CD4-positive, alpha-beta T cell treated with Interleukin-10 for 1 hour (primary cell): ENCODE measurements at places on chromosomes 16 and 17.

DNA sequence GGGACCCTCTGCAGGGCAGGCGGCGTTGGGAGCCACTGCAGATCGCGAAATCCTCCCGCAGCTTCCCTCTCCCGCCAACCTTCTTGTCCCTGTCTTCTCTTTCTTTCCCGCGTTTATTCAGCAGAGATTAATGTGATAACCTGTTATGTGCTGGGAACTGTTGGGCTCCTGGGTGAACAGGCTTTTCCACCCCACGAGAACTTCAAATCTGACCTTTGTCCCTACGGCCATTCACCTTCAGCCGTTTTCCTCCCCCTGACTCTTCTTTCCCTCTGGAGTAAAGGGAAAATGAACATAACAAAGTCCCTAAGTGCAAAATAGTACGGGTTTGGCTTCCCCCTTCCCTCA, 15.2 kb upstream of the KPNA2 start:
- DNase-seq: no peak

DNA sequence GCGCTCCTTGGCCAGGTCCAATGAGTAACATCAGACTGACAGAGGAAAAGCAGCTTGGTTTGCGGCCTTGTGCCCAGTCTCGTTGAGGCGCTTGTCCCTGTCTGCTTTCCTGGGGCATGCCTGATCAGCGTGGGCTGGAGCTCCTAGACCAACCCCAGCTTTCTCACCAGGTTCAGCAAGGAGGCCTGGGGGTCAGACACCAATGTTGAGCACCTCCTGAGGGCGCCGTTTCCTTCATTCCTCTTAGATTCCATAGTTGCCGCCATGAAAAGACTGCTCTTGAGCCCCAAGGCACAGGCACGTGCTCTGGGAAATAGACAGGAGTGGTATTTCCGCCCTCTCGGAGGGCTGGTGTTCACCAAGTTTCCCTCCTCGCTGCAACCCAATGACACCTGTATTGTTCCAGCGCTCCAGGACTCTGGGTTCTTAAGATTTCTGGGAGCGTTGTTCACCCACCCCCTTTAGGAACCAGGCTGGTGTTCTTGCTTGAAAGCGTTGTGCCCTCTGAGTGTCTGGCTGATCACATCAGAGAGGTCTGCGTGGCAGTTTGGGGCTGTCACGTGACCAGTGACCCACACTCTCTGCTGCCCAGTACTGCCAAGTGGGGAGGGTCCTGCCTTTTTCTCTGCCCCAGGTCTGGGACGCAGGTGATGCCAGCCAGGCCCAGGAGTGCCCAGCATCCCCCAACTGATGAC, 18.0 kb downstream of the KCTD2 start:
- no peak for DNase-seq

- no peak for DNase-seq
These were observed 96.4 kb downstream of the C16orf78 start for GRCh38 chr16:49469930-49470451.

DNA sequence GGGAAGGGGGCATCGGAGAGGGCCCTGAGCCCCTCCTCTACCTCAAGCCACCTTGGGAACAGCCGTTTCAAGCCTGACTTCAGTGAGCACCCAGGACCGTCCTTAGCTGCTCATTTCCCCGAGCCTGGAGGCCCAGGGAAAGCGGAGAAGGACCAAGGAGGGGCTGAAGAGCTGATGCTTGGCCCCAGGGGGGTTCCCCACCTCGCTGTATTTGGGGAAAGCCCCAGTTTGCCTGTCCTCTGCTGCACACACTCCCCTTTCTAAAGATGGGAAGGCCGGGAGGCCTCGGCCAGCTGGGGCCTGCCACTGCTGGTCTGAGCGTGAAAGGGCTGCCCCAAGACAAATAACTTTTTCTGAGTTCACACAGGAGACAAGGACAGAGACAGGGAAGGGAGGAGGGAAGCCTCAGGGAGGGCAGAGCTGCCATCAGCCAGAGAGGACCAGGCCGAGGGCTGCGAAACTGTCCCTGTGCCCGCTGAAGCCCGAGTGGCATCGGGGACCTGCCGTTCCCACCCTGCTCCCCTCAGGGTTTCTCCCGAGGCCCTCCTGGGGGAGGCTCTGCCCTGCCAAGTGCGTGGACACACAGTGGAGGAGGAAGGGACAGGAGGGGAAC, 11.6 kb downstream of the ZACN start:
- no peak for DNase-seq

GRCh38 chr17:75087558-75088453, at the start of gene SLC16A5:
Gene SLC16A5, plus strand, starts transcription at chr17:75087954. Its CDS starts 5,683 bp downstream, at chr17:75093637.
- peak; percentile 49 for DNase-seq

- DNase-seq: no peak
These were observed 222.2 kb upstream of the CPHXL start for GRCh38 chr16:75948441-75948840.

GRCh38 chr16:88754912-88755744, 29.9 kb downstream of the PIEZO1 start:
- peak; percentile 30 for DNase-seq

DNA sequence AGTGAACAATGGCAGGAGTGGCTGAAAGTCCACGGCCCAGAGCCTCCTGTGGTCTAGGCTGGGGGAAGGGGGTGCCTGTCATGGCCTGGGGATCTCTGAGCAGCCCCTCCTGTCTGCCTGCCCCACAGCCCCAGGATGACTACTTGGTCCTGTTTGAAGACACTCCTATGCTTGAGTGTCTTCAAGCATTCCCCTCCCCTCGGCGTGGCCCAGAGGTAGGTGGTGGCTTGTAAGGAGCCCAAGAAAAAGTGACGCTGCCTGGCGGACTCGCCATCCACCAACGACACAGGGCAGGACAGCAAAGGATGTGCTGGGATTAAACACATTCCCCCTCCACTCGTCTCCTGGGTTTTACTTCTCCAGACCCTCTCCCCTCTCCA, 5.7 kb downstream of the SULT1A1 start:
- DNase-seq: no peak

DNA sequence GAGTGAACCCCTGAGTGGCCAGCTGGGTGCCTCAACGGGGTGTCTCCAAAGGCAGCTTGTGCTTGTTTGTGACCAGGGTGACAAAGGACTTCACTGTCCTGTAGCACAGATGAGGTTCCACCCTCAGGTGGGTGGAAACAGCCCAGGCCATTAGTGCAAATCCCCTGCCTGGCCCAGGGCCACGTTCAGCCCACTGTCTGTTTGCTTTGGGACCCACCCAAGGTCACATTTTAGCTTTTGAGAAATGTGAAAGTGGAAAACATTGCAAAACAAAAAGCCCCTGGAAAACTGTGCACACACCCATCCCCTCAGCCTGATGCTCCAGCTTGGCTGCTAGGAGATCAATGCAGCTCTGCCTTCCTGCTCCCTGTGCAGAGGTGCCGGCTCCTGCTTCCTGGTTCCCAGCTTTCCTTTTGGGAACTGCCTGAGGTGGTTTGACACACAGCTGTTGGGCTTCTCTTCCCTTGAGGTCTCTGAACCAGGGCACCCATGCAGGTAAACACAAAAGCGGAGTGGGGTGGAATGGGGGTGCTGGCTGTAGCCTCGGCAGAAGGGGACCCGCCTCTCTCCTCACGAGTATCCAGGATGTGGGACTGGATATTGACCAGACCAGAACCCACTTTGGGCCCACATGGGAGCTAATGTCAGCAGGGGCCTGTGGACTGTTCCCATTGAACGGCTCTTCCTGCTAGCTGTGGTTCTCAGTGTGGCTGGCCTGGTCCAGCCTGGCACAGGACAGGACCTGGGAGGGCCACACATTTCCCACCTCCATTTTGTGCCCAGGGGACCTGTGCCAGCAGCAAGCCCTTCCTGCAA, 7.9 kb upstream of the SPHK1 start:
- DNase-seq: no peak

- no peak for DNase-seq
These were observed 11.6 kb upstream of the CMIP start for GRCh38 chr16:81432937-81433557.

GRCh38 chr16:11871193-11871592, 19.9 kb upstream of the RSL1D1 start:
- no peak for DNase-seq

GRCh38 chr17:37754363-37754762, 9.5 kb upstream of the HNF1B start:
- no peak for DNase-seq

GRCh38 chr17:50132104-50132794, 2.3 kb upstream of the SAMD14 start:
- no peak for DNase-seq

DNA sequence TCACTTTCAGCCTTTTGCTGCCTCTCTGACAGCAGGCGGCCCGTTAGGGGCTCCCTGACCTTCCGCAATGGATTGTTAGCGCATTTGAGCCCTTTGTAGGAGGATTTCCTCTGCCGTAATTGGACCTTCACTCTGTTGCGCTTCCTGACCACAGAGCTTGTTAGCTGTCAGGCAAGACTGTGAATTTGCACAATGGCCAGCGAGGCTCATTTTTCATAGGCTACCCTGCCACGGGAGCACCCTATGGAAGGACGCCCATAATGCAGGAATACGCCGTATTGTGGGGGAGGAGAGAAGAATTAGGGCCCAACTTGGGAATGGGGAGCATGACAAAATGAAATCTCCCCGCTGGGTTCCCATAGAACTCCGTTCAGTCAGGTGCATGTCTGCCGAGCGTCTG, 205.2 kb upstream of the NLRP1 start:
- DNase-seq: no peak

DNA sequence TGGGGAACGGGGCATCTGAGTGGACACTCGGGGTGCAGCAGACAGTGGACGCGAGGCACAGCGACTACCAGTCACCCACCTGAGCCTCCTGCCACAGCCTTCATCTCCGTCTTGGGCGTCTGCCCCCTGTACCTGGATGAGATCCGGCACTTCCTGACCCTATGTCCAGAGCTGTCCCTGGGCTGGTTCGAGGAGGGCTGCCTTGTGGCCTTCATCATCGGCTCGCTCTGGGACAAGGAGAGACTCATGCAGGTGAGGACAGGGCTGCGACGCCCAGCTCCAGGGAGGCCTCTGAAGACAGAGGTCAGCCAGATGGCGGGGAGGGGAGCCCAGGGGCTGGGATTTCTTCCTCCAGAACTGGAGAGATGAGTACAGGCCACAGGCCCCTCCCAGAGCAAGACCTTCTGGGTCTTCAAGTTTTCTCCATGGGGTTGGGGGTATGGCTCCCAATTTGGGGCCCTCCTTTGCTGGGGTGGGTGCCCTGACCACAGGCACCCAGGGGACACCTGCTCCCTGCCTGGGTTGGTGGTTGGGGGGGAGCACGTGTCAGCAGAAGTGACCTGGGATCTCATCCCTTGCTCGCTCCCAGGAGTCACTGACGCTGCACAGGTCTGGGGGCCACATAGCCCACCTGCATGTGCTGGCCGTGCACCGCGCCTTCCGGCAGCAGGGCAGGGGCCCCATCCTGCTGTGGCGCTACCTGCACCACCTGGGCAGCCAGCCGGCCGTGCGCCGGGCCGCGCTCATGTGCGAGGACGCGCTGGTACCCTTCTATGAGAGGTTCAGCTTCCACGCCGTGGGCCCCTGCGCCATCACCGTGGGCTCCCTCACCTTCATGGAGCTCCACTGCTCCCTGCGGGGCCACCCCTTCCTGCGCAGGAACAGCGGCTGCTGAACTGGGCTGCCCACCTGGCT, 1.9 kb downstream of the AANAT start:
- DNase-seq: no peak

DNA sequence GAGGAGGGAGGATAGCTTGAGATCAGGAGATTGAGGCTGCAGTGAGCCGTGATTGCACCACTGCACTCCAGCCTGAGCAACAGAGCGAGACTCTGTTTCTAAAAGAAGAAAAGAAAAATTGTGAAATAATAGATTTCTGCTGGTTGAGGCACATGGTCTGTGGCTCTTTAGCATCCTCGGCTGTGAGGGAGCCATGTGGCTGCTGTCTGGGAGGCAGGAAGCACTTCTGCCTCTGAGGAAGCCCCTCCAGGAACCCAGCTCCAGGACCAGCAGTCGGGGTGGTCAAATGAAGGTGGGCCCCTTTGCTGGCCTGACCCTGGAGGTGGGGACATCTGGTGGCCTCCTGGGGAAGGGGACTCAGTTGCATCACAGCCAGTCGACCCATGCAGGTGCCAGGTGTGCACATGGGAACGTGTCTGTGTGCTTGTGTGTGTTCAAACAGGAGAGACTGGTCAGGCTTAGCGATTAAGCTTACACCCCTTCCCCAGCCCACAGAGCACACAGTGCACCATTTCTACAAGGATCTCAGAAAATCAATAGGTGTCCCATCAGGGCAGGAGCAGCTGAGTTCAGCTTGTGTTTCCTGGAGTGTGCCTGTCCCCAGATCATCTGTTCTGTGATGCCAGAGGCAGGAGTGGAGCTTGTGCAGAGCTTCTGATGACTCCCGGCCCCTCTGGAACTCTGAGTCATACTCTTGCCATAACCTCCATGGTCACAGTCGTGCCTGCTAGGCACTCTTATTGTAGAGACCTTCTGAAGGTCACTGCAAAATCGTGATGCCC, 24.3 kb upstream of the MGAT5B start:
- no peak for DNase-seq

- no peak for DNase-seq
These were observed 53.1 kb downstream of the CLEC16A start for GRCh38 chr16:10997485-10997884.

- peak; percentile 73 for DNase-seq
These were observed at the start of gene PLCG2 for GRCh38 chr16:81778861-81779535. Gene PLCG2, plus strand, starts transcription at chr16:81779291. Its CDS starts 6,699 bp downstream, at chr16:81785990.
